ENCODE measurements at places on chromosomes 11 and 22.

GRCh38 chr11:12496181-12497025 is 119.0 kb downstream of the PARVA start:
- no peak for DNase-seq

GRCh38 chr11:12897867-12898266 is 111.2 kb upstream of the RASSF10 start:
- no peak for DNase-seq

DNA sequence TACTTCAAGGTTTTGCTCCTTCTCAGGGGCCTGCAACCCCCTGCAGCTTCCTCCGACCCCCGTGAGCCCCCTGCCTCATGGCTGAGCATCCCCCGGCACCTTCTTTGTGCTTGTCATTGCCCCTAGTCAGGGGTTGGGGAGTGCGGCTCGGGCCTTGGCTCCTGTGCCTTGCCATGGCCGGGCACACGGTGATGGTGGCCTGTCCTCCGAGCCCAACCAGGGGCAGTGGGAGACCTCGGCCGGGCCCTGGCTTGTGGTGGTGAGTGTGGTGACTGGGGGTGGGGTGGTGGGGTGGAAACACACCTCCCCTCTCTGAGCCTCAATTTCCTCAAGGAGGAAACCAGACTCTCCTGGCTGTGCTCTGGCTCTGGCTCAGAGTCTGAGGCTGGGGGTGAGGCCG is 1.5 kb upstream of the MRGPRG start:
- no peak for DNase-seq

DNA sequence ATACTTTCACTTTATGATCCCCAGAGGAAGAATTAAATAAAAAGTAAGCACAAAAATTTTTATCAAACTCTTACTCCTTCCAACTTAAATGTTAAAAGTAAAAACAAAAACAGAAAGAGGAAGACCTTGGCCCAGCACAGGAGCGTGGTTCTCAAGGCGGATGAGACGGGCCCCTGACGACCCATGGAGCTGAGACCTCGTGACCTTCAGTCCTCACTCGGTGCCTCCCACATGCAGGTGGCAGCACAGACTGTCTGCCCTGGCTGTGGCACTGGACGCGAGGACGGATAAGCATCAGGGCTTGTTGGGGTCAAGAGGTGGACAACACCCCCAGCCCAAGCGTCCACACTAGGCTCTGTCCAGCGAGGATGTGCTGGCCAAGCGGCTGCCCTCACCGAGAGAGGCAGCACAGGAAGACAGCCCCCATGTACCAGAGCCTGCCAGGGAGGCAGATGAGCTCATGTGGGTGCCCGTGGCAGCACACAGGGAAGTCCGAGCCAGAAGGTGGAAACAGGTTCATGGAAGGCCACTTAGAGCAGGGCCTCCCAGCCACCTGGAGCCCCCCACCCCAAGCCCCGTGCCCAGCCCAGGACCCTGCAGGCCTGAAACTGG is 1389.8 kb downstream of the TBC1D22A start:
- no peak for DNase-seq

DNA sequence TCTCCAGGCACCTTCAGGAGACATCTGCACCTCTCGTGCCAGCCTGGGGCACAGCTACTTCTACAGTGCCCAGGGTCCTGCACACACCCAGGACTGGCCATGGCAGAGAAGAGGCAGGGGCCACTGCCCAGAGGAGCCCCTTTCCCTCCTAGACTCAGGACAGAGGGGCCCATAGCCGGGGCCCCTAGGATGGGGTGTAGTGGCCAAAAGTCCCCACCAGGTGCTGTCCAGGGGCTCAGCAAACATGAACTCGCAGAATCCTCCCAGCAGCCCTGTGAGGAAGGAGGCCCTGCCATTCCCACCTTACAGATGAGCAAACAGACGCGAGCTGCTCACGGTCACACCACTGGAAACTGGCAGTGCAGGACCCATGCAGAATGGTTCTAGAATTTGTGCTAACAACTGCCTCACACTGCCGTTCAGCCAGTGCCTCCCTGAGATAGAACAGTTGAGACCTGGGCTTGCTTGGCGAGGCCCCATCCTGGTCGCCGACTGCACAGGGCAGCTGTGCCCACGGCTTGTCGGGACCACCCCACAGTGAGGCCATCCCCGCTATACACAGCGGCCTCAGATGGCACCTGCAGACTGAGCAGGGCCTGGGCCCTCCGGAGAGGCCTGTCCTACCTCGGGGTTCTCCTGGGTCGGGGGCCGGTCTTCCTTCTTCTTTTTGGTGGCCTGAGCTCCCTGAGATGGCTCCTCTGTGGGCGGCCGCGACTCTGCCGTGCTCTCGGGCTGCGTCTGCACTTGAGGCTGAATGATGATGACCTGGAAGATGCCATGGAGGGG is 96.4 kb downstream of the PHF21B start:
- no peak for DNase-seq

GRCh38 chr22:22865311-22866072 is 22.1 kb upstream of the IGLL5 start:
- DNase-seq = peak; percentile 37

- DNase-seq = no peak
Observed at GRCh38 chr11:2651826-2652271, 47.9 kb downstream of the KCNQ1OT1 start.

GRCh38 chr11:79007771-79008402 is 432.9 kb downstream of the TENM4 start:
- no peak for DNase-seq

- peak; percentile 37 for DNase-seq
Observed at GRCh38 chr11:72446929-72447769, 12.8 kb upstream of the CLPB start.

DNA sequence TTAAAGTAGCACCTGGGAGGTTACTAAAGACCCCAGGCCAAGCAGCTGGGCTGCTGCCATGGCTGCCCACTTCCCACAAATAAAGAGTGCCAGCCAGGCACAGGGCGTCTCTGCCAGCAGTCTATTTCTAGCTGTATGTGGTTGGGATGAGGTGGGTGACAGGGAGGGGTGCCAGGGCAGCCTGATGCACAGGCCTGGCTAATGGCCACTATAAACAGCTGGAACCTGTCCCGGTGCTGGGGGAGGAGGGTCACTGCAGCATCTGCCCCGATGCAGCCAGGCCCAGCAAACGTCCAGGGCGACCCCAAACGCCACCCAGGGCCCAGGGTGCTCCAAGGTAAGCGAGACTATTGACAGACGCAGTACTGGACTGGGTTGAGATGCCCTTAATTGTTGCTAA is 37.4 kb downstream of the SCUBE1 start:
- no peak for DNase-seq

DNA sequence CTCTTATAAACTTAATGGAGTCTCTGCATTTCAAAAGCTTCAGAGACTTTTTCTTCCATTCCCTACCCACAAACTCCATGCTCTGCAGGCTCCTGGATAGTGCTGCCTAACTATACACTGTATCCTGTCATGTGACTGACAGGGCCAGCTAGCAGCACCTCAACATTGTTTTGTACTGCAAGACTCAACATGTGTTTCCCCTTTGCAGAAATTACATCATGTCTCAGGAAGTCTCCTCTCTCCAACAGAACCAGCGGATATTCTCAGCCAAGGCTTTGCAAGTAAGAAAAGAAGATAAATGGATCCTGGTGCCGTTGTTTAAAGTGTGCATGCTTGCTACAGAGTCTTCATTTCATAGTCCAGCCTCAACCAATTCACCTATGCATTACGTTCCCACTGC is 164.0 kb upstream of the UBASH3B start:
- no peak for DNase-seq

- no peak for DNase-seq
Observed at GRCh38 chr11:8638300-8638699, 44.2 kb downstream of the TRIM66 start.

All from stimulated activated CD4-positive, alpha-beta T cell treated with anti-CD3 and anti-CD28 coated beads, Interleukin-12 subunit alpha, Interleukin-12 subunit beta, amount 100 ng/mL, for 48 hours (primary cell).